Stimulated activated CD4-positive, alpha-beta T cell treated with anti-CD3 and anti-CD28 coated beads, TNF-alpha, amount 100 ng/mL, for 1 hour (primary cell): ENCODE measurements at places on chromosomes 1 and 21.

- no peak for DNase-seq
Measured at GRCh38 chr1:172821609-172822274, 162.8 kb downstream of the FASLG start.

DNA sequence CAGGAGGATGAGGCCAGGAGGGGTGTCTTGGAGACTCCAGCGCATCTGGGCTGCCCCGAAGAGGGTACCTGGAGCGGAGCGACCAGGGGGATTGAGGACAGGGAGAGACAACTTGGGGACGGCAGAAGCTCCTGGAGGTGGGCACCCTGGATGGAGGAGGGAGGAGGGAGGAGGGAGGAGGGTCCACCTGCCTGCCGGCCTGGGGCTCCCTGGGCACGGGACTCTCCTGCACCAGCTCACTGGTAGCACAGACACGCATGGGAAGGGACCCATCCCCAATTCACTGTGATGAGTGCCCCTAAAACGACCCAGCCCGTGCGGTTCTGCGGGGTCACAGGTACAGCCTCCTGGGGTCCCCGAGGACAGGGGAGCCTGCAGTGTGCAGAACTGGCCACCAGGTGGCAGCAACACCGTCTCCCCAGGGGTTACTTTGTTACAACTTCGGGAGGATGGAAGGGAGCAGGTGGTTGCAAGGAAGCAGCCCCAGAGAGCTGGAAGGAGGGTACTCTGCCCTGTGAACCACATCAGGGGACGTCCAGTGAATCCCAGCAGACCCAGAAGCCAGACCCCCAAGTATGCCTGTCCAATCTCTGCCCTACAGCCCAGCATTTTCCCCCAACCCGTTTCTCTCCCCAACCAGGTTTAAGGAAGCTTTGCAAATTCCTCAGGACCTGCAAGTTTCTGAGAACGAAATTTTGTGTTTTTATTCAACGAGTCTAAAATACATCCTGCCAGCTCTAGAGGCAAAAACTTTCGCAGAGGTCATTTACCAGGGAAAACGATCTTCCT is 482.4 kb downstream of the NPHP4 start:
- peak; percentile 28 for DNase-seq

- DNase-seq: no peak
Measured at GRCh38 chr1:165686121-165686970, 12.0 kb downstream of the ALDH9A1 start.

DNA sequence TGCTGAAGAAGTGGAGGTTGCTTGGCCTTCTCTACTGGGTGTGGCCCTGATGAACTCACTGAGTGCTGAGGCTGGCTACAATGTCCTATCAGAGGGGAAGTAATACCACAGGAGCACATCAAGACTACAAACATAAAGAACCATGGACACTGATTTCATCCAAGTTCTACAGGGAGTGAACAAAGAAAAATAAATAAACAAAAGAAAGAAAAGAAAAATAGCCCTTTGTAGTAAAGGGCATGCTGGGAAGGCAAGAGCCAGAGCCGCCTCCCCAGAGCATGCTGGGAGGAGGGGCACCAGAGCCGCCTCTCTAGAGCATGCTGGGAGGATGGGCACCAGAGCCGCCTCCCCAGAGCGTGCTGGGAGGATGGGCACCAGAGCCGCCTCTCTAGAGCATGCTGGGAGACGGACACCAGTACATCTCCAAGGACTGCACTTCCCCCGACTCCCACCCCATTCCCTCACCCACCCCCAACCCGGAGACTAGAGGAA is 65.9 kb downstream of the LAMC2 start:
- no peak for DNase-seq

DNA sequence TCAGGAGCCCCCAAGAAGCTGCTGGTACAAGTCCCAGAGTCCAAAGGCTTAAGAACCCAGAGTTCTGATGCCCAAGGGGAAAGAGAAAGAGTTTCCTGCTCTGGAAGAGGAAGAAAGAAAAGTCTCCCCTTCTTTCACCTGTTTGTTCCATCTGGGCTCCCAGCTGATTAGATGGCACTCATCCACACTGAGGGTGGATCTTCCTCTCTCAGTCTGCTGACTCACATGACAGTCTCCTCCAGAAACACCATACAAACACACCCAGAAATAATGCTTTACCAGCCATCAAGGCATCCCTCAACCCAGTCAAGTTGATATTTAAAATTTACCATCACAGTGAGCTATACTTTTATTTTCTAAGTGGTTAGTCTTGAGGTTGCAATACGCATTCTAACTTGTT is 257.9 kb downstream of the PAPPA2 start:
- no peak for DNase-seq

DNA sequence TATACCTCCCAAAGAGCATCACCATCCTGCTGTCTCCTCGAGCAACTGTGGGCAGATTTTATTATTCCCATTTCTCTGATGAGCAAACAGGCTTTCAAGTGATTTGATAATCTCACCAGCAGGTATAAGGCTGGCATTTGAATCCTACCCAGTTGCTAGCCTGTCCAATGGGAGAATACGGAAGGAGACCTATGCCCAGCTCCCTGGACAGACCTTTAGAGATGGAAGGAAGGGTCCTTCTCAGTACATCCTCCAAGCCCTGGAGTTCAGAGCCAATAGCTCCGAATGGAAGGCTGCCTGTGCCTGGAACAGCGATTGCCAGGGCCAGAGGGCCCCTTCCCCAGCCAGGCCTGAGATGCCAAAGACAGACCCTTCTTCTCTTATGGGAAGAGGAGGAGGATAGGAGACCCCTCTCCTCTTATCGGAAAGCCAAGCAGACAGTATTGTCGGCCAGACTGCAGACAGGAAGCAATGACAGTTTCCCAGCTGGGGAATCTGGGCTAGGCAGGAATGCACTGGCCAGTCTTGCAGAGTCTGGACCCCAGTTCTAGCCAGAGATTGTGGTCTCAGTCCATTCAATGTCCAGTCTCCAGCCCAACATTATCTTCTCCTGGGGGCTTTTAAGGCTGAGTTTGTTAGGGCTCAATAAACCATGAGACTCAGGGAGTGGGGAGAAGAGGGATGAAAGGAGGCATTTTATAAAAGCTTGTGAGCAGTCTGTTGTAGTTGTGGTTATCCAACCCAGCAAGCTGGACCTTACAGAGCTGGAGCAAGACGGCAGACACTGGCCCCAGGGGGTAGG is 2.0 kb downstream of the IFFO2 start:
- DNase-seq: no peak

GRCh38 chr1:18764362-18764761 is 95.1 kb downstream of the TAS1R2 start:
- no peak for DNase-seq

GRCh38 chr1:29808141-29808995 is 572.0 kb downstream of the PTPRU start:
- no peak for DNase-seq

- DNase-seq: no peak
Measured at GRCh38 chr1:24015221-24016210, 35.4 kb upstream of the SRSF10 start.

GRCh38 chr1:100250264-100250663 is 630 bp upstream of the DBT start:
- DNase-seq: no peak

GRCh38 chr1:242147096-242147976 is 148.4 kb upstream of the MAP1LC3C start:
- no peak for DNase-seq

GRCh38 chr1:84347271-84347931 is 45.9 kb downstream of the SAMD13 start:
- no peak for DNase-seq

DNA sequence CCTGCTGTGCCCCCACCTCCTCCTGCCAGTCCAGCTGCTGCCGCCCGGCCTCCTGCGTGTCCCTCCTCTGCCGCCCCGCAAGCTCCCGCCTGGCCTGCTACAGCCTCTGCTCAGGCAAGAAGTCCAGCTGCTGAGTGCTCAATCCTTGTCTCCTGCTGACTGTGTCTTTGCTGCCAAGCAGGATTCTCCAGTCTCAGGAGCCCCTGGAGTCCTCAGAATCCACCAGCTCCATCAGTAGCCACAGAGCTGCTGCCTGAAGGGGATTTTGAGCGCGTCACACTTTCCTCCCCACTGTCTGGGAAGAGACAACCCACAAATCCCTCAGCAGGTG is 973 bp downstream of the KRTAP10-11 start:
- no peak for DNase-seq

DNA sequence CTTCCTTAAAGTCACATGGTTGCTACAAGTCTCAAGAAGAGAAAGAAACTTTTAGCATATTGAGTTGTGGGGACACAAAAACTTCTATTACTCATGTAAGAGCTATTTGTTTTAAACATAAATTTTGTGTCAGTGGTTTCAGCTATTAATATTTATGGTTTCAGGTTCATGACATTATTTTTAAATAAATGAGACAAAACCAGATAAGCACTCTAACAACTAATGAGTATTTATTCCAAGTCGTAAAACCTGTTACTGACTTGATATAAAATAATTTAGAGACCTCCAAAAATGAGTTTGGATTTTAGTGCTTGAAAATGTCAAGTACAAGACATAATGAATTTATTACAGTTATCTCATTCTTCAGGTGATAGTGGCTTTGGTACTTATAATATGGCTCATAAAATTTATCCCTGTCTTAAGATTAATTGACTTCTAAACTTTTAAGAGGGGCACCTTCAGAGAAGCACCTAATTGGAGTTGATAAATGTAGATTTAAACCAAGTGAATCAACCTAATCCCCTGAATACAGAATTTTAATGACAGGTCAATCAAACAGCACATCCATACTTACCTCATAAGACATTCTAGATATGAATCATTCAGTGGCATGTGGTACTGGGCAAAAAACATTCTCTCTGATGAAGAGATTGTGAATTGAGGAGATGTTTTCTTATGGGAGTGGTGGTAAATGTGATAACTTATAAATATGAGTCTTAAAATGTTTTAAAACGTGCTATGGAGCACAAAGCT is 167.7 kb upstream of the PTGFR start:
- DNase-seq: no peak

GRCh38 chr21:34889676-34890469 is 159.2 kb downstream of the RUNX1 start:
- peak; percentile 42 for DNase-seq

- DNase-seq: no peak
Measured at GRCh38 chr1:38929476-38929875, 12.2 kb downstream of the RHBDL2 start.

DNA sequence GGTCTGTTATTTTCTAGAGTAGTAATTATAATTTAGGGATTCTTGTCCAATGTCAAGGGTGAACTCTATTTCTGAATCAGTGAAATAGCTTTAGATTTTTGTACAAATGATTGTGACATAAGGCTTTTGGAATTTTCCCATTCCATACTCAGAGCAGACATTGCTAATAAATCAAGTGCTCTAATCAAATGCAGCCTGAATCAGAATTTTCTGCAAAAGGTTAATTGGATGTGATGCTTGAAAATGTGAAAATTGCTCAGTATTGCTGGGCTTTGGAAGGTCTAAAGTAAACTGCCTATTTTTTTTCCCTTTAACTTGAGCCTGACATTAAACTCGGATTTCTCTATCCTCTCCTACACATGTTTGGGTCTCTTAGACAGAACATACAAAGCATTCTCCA is 23.2 kb downstream of the SGIP1 start:
- DNase-seq: no peak

DNA sequence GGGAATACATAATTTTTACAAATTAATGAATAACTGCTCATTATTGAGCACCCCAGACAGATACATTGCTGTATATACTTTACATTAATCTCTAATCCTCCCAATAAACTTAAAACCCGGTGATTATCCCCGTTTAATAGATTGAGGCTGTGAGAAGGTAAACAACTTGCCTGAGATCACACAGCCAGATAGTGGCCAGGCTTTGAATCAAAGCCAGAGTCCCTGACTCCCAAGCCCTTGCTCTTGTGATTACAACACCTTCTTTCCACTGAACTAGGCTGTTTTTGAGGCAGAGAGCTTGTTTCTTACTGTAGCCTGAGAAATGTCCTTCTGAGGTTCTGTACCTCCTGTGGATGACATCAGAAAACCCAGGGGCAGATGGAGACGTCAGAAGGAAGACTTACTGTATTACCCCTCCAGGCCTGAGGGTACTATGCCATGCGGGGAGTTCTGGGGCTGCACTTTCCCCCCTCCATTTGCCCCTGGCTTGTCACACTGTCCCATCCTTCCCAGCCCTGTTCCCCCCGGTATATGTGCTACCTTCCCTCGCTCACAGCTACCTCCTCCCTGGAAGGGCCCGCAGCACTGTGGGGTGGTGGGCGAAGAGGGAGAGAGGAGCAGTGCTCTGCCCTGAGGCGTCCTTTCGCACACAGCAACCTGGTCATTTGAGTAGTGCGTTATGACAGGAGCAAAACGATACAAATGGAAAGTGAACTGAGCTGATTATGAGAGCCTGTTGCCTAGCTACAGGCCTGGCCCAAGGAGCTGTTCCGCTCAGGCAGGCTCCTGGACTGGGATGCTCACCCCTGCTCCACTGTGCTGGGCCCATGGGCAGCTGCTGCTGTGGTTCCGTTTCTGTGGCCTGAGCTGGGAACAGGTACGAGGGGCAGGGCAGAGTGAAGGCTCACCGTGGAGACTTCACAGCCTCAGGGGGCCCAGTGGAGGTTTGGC is 4.6 kb downstream of the KCNC4 start:
- DNase-seq: no peak

- DNase-seq: no peak
Measured at GRCh38 chr21:15604413-15604812, 125.4 kb upstream of the USP25 start.

DNA sequence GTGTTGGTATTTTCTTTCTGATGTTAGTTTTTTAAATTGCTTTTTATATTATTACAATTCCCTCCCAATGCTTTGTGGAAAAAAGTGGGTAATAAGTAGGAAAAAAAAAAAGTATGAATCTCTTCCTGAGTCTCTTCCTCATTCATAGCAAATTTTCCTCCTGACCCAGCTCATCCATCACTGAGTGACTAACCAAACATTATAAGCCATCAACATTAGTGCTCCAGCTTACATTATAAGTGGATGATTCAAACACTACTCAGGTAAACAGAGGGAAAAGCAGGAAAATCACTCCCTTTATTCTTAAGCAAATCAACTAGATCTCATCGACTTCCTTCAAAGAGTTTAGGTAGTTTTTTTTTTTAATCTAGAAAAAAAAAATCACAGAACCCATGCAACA is 15.4 kb upstream of the SAMD13 start:
- no peak for DNase-seq

- no peak for DNase-seq
Measured at GRCh38 chr1:48761411-48761810, 15.3 kb downstream of the BEND5 start.

DNA sequence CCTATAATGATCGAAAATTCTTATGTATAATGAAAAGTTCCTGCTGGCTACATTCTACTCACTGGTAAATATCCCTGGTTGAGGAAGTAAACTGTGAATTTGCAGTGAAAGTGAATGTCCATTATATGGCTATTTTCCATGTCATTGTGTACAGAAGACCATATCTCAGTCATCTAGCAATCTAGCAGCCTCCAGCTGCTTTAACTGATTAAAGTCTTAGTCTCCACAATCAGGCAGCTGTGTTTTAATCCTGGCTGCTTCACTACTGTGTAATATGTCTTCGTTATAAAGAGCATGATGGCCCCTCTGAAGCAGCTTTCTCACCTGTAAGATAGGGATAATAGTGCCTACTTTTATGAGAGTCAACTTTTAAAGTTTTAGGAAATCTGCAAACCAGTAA is 11.4 kb downstream of the CLCA2 start:
- DNase-seq: no peak
